AG20443 (cell line): ENCODE measurements at places on chromosomes 2 and 18.
A peak's percentile ranks its signal among the peaks of the same experiment; 100 is the strongest.

- no peak for DNase-seq
Observed at GRCh38 chr18:44795241-44795640, 114.6 kb downstream of the SETBP1 start.

- DNase-seq, result no peak
Observed at GRCh38 chr2:187874786-187875185, 320.6 kb upstream of the TFPI start.

DNA sequence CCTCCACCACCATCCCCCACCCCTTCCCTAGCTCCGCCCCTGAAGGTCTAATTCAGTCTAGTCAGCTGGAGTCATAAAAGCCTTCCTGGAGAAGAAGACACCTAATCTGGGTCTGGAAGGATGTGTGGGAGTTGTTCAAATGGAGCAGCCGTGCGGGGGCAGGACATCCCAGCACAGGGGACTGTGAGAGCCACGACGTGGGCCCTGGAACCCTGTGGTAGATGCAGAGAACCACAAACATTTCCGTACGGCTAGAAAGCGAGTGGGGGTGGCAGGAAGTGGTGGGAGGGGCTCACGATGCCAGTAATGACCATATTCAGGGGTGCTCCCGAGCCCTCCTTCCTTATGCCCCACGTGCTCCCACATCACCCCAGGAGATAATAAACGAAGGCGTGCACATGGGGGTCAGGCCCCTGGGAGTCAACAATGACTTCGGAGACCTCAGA, 20.9 kb upstream of the COL6A3 start:
- no peak for DNase-seq

DNA sequence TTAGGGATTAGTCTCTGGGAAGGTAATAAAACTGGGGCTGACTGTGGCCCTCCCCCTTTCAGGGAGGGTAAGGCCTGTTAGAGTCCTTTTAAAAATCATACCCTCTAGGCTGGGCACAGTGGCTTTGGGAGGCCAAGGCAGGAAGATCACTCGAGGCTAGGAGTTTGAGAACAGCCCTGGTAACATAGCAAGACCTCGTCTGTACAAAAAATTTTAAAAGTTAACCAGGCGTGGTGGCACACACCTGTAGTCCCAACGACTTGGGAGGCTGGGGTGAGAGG, 118.7 kb downstream of the STPG4 start:
- no peak for DNase-seq

DNA sequence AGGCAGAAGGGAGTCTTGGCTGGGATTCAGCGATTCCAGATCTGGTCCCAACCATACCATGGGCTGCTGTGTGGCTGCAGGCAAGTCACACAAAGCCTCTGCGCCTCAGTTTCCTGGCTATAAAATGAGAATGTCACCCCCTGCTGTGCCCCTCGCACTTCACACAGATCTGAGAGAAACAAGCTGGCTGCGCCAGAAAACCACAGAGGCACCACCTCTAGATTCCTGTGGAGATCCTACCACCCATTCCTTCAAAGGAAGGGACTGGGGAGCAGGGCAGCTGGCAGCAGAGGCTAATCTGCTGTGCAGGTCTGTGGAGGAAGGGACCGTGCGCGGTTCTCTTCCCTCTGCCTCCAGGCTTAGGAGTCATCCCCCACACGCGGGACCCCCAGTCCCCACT, 19.8 kb downstream of the NEURL3 start:
- no peak for DNase-seq

GRCh38 chr2:127647242-127648190, 1.6 kb downstream of the GPR17 start:
- DNase-seq, result peak; percentile 68

- DNase-seq, result peak; percentile 82
Observed at GRCh38 chr2:26745609-26746327, 18.3 kb upstream of the SLC35F6 start.

- DNase-seq, result no peak
Observed at GRCh38 chr2:61604433-61604832, 66.3 kb upstream of the XPO1 start.

DNA sequence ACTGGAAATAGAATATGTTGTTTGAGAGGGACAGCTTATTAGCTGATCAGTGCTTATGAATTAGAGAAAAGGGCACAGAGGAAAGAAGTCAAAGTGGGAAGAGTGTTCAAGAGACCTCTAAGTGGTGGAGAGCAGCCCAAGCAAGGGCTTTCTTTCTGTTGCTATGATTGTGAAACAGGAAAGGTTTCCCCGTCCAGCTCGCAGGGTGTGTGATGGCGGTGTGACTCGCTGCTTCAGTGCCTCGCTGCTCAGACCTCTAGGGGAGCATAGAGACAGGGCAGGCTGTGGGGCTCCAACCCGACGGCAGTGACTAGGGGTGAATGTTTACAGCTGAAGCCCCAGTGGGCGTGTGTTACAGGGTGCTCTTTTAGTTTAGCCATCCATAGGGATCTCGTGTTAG, 166.5 kb upstream of the COPS8 start:
- peak; percentile 65 for DNase-seq

- peak; percentile 89 for DNase-seq
Observed at GRCh38 chr2:121790276-121790956, 35.0 kb downstream of the TSN start.

DNA sequence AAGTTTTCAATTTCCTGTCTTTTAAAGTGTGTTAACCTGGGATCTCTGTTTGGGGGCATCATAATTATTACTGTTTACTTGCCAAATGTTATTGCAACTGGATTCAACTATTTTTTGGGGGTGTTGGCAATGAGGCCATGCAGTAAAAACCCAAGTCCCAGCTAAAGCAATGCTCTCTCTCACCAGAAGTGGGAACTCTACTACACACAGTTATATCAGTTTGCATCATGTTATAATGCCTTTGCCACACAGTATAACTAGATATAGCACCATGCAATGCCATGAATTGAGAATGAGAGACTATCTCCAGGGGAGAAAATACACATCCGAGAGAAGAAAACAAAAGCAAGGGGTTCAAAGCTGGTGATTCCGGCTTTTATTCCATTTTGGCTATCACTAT, 79.0 kb downstream of the GCA start:
- DNase-seq, result no peak

DNA sequence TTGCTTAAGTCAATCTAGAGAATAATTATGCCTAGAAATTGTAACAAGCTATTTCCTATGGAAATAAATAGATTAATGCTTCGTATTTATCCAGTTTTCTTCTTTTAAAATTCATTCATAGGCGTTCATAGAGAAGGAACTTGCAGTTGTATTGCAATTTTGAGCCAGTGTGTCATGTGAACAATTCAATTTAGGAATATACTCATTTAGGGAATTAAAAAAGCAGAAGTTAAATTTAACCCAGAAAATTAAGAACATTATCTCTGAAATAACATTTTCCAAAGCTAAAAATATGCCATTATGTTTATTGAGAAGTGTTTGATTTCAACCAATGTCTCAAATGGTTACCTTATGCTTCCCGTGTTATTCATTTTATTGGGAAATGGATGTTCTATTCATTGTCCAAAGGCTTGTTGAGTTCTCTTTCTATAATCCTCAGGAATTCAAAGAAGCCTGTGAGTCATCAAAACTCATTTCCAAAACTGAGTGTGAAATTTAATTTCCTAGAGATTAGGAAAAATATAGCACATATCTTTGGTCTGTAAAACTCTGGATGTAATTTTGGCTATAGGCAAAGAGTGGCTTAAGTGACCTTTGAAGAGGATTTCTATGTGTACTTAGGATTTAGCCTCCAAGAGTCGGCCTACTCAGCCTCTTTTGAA, 99.7 kb downstream of the SLC8A1 start:
- DNase-seq, result peak; percentile 36

DNA sequence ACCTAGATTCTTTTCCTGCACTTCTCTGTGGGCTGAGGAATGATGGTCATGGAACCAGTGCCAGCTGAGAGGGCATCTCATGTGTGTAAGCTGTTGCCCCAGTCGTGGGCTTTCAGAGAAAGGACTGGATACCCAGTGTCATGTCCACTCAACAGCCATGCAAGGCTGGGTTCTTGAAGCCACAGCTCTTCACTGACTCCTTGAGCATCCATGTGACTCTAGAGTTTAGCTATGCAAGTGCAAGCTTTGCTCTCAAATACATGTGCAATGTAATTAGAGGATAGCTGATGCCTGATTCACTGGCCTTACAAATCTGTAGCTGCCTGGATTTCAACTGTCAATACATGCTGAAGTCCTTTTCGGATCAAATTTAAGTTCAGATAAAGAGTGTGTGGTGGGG, 46.8 kb upstream of the EML6 start:
- peak; percentile 59 for DNase-seq

DNA sequence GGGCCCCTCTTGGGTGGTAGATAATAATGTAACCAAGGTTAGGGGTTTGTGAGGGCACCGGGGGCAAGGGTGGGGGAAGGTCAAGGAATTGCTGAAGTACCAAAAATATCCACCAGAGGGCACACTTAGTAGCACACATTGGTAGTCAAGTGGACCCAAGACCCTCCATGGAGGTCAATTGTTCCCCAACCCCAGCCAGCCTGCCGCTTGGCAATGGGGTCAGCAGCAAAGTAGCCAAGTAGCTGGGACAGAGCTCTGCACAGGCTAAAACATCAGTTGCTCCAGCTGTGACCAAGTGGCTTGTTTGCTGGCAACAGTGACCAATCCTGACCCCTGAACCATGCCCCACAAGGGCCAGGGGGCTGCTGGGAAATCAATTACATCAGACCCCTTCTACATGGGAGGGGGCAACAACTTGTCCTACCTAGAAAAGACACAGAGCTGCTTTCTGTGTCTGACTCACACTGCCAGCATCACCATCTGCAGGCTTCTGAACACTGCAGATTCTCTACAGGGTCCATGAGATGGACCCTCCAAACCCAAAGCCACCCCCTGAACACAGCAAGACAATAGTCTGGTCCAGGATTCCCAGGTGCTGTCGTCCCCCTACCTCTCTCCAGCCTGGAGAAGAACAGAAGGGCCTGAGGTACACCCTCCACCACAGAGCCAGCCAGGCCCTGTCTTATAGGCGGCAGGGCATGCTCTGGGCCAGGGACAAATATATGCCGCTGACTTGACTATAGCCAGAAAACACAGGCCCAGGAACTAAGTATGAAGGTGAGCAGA, 76.0 kb downstream of the EMX1 start:
- DNase-seq, result peak; percentile 80

DNA sequence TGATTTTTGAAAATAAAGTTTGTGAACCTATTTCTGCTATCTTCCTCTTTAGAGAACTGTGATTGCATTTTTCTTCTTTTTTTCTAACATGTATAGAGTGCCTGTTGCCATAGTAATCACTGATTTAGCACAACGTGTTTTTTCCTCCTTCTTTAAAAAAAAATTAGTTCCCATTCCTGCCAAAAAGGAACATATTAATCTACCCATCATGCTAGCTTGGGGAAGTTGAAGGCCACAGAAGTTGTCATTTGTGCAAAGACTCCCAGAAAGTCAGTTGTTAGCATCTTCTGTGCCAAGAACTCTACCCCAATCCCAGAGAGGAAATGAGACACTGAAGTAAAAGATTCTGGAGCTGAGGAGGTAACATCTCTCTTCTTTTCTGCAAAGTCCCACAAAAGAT, 57.3 kb downstream of the SLC8A1 start:
- peak; percentile 9 for DNase-seq

DNA sequence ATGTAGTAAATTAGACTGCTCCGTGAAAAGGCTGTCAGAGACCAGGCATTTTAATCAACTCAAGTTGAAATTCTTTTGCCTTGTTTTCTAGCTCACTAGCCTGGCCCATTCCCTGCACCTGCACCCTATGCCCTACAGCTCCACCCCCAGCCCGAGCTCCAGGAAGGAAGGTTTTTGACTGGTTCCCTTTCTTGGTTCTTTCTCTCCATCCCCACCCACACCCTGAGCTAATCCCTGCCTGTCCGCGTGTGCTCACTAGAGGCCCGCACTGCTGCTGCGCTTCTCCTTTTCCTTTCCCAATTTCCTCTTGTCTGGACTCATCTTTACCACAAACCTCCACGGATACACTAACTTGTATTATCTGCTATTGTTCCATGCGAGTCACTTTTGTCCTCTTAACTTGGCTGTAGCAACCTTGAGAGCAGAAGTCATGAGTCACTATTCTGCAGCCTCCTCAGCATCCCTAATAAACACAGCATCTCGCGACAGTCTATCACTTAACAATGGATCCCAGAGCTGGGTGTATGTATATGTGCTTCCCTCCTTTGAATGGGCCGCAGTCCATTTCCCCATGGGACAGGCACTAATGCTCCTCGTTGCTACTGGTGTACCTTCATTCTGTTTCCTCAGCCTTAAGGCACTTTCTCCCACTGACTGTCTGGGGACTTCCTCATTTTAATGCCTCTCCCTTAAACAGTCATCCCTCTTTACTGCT, 36.5 kb downstream of the COLEC12 start:
- DNase-seq, result no peak

DNA sequence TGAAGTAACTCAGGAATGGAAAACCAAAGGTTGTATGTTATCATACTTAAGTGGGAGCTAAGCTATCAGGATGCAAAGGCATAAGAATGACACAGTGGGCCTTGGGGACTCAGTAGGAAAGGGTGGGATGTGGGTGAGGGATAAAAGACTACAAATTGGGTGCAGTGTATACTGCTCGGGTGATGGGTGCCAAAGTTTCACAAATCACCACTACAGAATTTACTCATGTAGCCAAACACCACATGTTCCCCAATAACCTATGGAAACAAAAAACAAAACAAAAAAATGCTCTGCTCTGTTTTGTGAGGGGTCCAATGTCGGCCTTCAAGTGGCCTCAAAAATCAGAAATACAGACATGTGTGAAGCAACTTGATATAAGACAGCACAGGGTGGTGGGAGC, 8.9 kb upstream of the RNF144A start:
- no peak for DNase-seq

DNA sequence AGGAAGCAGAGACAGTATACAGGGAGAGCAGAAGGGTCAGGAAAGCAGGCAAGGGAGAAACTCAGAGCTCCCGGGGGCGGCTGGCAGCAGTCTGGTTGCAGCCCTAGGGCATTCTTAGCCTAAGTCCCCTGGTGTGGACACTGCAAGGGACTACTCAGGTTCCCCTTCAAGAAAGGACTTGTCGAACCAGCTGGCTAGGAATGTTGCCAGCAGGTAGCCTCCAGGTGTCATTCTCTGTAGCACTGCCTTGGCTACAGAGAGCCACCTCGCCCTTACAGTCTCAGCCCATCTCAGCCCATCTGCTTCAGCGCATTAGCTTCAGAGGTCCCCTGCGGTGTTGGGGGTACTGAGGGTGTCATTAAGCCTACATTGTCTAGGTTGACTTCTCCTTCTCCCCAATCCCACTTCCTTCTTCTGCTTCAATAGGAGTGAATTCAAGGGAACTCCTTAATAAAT, 11.3 kb upstream of the TMSB10 start:
- DNase-seq, result no peak

GRCh38 chr18:4751523-4751922, 296.4 kb upstream of the DLGAP1 start:
- DNase-seq, result no peak

- no peak for DNase-seq
Observed at GRCh38 chr2:173349287-173349686, 5.4 kb upstream of the CDCA7 start.

GRCh38 chr18:8229040-8229439, 380.2 kb upstream of the RAB12 start:
- DNase-seq, result no peak
